ENCODE measurements at places on chromosomes 1 and 21. TPM values are rescaled to one million over a fixed set of nuclear protein-coding genes. Genes with fewer than 3 reads are reported as not detected.

The PRR9 gene
- total RNA-seq = not detected

The THEM5 gene
- not detected for total RNA-seq

The PROK1 gene
- not detected for total RNA-seq

The LRRC52 gene
- total RNA-seq = not detected

The DMRTB1 gene
- total RNA-seq = not detected

The VASH2 gene
- total RNA-seq = 3.2 TPM

The PDC gene
- total RNA-seq = not detected

The RIPK4 gene
- total RNA-seq = 25.4 TPM

The EPHX1 gene
- 88.5 TPM for total RNA-seq

The VCAM1 gene
- not detected for total RNA-seq

The MFSD2A gene
- 2.2 TPM for total RNA-seq

The MAP1LC3C gene
- 0.86 TPM for total RNA-seq

The PLA2G2D gene
- not detected for total RNA-seq

The FOXD2 gene
- total RNA-seq = 4.6 TPM

The PGBD5 gene
- 2.4 TPM for total RNA-seq

The ALPL gene
- 0.79 TPM for total RNA-seq

The BRWD1 gene
- total RNA-seq = 37.1 TPM

The RSPH1 gene
- 0.51 TPM for total RNA-seq

The ZMYND12 gene
- 0.36 TPM for total RNA-seq

The CCDC28B gene
- 3.7 TPM for total RNA-seq

The SYNC gene
- total RNA-seq = not detected

The RYR2 gene
- 3.4 TPM for total RNA-seq

The C1orf185 gene
- not detected for total RNA-seq

The GJA9 gene
- total RNA-seq = not detected

The MYOM3 gene
- total RNA-seq = not detected

The CLDN8 gene
- total RNA-seq = not detected

The HAO2 gene
- total RNA-seq = 0.39 TPM

The OR10Z1 gene
- total RNA-seq = not detected

The KDF1 gene
- total RNA-seq = 13.5 TPM

Measured in Caco-2 (cell line).